ENCODE measurements at places on chromosomes 11 and 22. TPM values are rescaled to one million over a fixed set of nuclear protein-coding genes. Genes with fewer than 3 reads are reported as not detected.

Gene OR5B21
- total RNA-seq = 0.25 TPM

Gene C11orf87
- total RNA-seq = not detected

Gene SPON1
- 0.68 TPM for total RNA-seq

Gene CCDC15
- total RNA-seq = 9.2 TPM

Gene CYP2R1
- 22.2 TPM for total RNA-seq

Gene KDM4D
- total RNA-seq = 0.83 TPM

Gene RGL4
- 26.9 TPM for total RNA-seq

Gene OR51I1
- total RNA-seq = not detected

Gene ADAMTS15
- not detected for total RNA-seq

Gene TRIM21
- 75.9 TPM for total RNA-seq

Gene OR5L1
- total RNA-seq = not detected

Gene OSM
- total RNA-seq = 103 TPM

Gene TCN2
- 1.9 TPM for total RNA-seq

Gene GAB2
- 51.8 TPM for total RNA-seq

Gene WT1
- not detected for total RNA-seq

Gene OR8I2
- not detected for total RNA-seq

Gene SUSD2
- total RNA-seq = 0.23 TPM

Gene L3MBTL2
- total RNA-seq = 30.7 TPM

Gene BTG4
- not detected for total RNA-seq

Gene ARHGAP1
- total RNA-seq = 77.8 TPM

Gene MPZL3
- 34.9 TPM for total RNA-seq

Gene YPEL4
- 1.5 TPM for total RNA-seq

Gene DEUP1
- total RNA-seq = not detected

Gene MPZL2
- total RNA-seq = 3.8 TPM

Gene POU2F3
- not detected for total RNA-seq

Gene KRTAP5-1
- not detected for total RNA-seq

Gene PTGDR2
- 5.7 TPM for total RNA-seq

Gene CENPM
- total RNA-seq = 71.8 TPM

Gene PLEKHA7
- 3.4 TPM for total RNA-seq

Gene HBG1
- total RNA-seq = not detected

Gene BATF2
- 0.53 TPM for total RNA-seq

Gene GVQW3
- total RNA-seq = 2.8 TPM

Gene SMC1B
- total RNA-seq = 0.81 TPM
